ENCODE measurements at places on chromosomes 2 and 18. TPM values are rescaled to one million over a fixed set of nuclear protein-coding genes. Genes with fewer than 3 reads are reported as not detected.

GRCh38 chr2:62185475-62186155 is 10.3 kb upstream of the B3GNT2 start:
- H3K4me3 ChIP-seq, result no peak overlapping the region
- H3K27me3 ChIP-seq, result no peaks in the 10 kb centered on the region

The SIX3 gene
- not detected for total RNA-seq

- H3K36me3 ChIP-seq, result no peaks in the 10 kb centered on the region
- DNase-seq, result no peak
- H3K4me1 ChIP-seq, result peaks cover 7% of the 10 kb centered on the region
- H3K4me3 ChIP-seq, result no peak overlapping the region
Measured at GRCh38 chr2:170848587-170848986, 31.9 kb downstream of the GAD1 start.

The WDR7 gene
- total RNA-seq, result 50.8 TPM

Data from CD4-positive, alpha-beta memory T cell (primary cell).